ENCODE measurements at places on chromosomes 11 and 22.

GRCh38 chr11:59810911-59811259 lies 307 bp upstream of the MRPL16 start:
- no peak for DNase-seq

GRCh38 chr11:70422692-70423522 lies 24.6 kb downstream of the CTTN start:
- DNase-seq: no peak

DNA sequence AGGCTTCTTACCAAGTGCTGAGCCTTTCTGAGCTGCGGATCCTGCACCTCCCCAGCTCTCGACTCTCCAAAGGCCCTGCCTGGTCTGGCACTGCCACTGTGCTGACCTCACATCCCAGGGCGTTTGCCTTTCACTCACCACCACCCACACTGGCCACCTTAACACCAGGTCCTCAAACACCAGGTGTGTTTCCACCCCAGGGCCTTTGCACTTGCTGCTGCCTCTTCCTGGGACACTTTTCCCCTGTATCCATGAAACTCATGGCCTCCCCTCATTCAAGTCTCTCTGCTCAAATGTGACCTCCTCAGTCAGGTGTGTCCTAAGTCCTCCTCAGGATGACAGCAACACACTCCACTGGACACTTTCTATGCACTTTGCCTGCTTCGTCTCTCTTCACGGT lies 51.4 kb upstream of the ANO1 start:
- no peak for DNase-seq

- no peak for DNase-seq
Measured at GRCh38 chr11:35780951-35781860, 118.6 kb downstream of the TRIM44 start.

GRCh38 chr11:13080861-13081260 lies 71.7 kb downstream of the RASSF10 start:
- no peak for DNase-seq

DNA sequence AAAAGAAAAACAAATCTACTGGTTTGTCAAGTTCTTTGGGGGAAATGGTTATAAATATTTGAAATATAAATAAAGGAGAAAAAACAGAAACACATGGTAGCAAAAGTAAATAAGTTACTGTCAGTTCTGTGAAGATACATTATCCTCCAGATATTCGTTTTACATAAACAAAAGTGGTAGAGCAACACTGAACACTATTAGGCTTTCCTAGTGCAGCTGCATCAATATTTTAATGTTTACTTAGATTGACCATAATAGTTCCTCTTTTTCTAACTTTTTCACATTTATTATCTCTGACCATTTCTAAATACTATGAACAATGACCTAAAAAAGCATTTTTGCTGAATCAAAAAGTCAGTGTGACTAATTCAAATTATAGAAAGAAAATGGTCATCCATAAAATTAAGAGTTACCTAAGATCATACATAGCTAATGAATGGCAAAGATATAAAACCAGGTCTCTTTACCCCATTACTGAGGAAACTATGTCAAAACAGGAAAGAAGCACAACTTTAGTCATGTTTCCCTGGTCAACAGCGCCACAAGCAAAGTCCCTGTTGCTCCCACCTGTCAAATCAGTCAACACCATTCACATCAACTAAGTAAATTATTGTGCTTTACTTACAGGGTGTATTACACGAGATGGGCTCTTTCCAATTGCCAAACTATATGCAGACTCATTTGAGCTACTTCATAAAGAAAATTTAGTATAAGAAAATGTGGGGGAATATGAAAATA lies 38.5 kb downstream of the SBF2 start:
- no peak for DNase-seq

DNA sequence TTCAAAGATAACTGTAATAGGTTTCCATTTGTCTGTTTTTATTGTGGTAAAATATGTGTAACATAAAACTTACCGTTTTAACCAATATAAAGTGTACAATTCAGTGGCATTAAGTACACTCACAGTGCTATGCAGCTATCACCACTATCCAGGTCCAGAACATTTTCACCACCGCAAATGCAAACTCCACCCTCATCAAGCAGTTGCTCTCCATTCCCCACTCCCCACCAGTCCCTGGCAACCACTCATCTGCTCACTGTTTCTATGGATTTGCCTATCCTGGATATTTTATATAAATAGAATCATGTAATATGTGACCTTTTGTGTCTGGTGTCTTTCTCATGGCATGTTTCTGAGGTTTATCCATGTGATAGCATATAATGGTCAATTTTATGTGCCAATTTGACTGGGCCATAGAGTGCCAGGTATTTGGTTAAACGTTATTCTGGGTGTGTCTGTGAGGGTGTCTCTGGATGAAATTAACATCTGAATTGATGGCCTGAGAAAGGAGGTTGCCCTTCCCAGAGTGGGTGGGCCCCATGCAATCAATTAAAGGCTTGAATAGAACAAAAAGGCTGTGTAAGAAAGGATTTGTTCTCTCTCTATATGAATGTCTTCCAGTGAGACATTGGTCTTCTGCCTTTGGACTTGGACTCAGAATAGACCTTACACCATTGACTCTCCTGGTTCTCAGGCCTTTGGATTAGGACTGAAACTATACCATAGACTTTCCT lies 17.2 kb upstream of the SMCO4 start:
- no peak for DNase-seq

GRCh38 chr11:77067861-77068443 lies 1.2 kb downstream of the CAPN5 start:
- DNase-seq: no peak

DNA sequence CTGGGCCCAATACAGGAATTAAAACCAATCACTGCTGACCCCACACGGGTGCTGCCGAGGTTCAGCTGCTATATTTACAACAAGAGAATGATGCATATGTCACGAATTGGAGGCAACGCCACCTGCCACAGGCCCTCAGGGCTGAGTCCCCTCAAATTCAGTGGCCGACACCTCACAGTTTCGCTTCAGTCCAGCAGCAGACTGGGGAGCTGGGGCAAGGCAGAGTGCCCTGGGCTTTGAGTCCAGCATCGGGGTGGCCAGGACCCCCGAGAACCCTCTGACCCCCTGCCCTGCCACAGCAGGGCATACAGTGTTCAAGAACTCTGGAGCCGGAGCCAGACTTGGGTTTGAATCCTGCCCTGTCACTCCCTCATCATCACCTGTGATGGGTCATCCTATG lies 247.2 kb downstream of the CTTN start:
- no peak for DNase-seq

DNA sequence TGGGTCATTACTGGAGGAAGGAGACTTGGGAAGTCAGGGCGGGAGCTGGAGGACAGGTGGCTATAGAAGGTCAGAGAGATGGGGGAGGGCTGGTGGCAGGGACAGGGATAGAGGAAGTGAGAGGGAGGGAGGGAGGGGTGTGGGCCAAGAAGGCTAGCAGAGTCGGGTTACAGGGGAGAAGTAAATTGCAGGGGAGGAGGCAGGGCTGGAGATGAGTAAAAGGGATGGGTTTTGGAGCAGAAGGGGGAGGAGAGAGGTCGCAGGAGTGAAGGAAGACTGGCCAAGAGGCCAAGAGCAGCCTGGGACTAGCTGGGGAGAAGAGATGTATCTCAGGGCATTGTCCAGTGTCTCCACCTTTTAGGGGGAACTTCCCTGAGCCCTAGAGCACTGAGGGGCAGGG lies 33.0 kb downstream of the LRRC10B start:
- DNase-seq: no peak

DNA sequence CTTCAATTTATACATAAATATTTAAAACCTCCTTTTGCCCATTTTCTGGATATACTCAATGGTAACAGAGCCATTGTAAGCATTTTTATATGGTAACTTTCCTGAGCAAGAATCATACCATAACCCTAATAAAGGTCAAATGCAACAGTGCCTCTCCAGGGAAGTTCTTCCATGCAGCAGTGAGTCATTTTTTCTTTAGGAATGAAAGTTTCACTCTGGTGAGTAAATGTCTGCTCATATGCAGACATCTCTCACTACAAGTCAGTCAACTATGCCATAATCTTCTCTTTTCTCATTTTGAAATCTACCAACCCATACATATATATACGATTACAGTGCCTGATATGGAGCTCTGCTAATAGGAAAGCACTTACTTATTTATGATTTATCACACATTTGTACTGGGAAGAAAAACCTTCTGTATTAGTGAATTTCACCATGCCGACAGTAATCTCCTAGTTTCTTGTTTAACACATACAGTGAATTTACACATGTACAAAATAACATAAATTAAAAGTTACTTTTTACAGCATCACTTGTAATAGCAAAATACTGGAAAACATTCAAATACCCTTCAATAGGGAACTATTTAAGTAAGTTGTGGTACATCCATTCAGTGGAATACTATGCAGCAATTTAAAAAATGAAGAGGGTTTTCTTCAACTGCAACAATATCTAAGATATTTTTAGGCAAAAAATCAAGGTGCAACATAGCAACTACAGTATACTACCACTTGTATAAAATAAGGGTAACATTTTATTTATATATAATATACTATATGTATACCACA lies 16.0 kb downstream of the STK33 start:
- DNase-seq: no peak

DNA sequence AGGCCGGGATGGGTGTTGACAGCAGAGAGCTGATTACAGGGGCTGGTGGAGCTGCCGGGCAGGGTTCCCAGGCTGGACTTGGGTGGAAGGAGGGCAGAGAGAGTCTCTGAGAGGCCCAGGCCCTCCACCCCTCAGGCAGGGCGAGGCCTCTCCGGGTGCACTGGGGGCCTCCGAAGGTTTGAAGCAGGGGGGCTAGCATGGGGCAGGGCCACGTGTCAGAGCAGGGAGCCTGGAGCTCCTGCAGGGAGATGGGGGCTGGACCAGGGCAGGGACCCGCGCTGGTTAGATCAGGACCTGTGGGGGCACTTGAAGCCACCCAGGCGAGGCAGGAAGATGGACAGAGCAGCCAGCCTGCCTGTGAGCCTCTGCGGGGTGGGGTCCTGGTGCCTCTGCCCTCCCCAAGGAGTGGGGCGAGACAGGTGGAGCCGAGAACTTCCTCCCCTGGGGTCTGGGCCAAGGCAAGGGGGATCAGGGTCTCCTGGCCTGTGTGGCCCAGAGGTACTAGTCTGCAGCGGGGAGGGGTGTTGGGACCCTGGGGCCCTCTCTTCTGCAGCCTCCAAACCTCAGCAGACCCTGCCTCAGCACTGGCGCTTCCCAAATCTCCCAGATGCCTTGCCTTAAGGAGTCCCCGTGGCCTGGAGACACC lies 911 bp downstream of the PANX2 start:
- no peak for DNase-seq

DNA sequence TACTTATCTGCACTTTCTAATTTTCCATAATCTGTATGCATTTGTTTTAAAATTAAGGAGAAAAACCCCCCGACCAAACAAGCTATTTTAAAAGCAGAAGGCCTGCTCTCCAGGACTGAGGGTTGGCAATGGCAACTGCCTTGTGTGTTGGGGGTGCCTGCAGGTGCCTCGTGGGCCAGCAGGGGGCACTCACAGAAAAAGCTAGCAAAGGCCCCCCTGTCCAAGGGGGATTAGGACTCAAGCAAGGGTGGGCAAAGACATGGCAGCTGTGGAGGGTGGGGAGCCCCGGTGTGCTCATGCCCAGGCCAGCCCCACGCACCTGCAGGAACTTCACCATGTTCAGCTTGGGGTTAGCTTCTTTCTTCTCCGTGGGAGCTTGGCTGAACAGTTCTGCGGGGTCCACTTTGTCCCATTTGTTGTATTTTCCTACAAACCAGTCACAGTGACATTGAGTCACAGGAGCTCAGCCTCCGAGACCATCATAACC lies 10.3 kb downstream of the TOP3B start:
- no peak for DNase-seq

DNA sequence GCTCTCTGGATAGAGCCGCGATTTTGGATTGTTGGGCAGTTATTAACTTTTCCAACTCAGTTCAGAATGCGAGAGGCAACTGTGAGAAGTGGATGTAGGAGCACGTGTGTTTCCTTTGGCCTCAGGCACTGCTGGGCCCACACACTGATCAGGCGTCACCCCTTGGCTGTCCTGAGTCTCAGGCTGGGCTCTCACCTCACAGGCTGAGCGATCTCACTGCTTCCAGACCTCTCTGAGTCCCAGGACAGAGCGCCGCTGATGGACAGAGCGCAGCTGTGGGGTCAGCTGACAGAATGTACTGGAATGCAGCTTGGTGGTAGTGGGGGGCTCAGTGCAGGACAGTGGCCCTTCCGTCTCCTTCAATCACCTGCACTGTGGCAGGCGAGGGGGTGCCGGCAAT lies 516.2 kb downstream of the TBC1D22A start:
- DNase-seq: no peak

GRCh38 chr22:19082101-19082500 lies 40.1 kb downstream of the DGCR2 start:
- no peak for DNase-seq

DNA sequence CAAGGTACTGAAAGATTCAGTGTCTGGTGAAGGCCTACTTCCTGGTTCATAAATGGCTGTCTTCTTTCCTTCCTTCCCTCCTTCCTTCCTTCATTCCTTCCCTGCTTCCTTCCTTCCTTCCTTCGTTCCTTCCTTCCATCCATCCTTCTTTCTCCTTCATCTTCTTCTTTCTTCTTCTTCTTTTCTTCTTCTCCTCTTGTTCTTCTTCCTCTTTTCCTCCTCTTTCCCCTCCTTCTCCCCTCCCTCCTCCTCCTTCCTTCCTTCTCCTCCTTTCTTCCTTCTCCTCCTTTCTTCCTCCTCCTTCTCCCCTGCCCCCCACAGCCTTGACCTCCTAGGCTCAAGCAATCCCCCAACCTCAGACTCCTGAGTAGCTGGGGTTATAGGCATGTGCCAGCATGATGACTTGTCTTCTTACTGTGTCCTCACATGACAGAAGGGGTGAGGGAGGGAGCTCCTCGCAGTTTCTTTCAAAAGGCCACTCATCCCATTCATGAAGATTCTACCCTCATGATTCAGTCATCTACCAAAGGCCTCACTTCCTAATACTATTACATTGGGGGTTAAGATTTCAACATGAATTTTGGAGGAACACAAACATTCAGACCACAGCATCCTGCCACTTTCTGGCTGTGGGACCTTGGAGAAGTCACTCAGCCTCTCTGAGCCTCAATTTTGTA lies 22.6 kb upstream of the CCDC134 start:
- DNase-seq: no peak

DNA sequence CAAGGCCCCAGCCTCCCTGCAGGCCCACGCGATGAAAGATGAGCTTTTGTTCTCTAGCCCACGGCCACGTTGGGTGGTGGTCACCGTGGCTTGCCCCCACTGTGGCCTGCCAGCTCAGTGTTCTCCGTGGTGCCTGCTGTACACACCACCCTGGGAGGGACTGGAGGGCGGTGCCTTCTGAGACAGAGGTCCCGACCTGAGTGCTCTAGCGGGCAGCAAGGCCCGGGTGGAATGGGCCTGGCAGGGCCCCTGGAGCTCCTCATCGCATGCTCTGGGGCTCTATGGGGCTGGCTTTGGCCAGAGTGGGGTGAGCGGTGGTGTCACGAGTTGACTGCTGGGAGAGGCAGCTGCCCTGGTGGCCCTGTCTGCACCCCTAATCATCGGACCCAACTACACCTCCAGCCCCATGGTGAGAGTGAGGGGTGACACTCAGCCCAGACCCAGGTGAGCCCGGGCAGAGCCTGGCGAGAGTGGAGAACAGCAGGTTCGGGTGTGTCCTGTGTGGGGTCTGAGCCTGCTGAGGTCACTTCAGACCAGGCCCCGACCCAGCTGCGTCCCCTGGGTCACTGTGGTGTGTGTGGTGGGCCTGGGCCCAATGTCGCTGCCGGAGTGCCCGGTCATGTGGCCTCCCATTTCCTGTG lies 541.9 kb downstream of the TBC1D22A start:
- DNase-seq: no peak
